Activated CD4-positive, alpha-beta T cell treated with anti-CD3 and anti-CD28 coated beads, Interleukin-2, amount 50 U/mL, for 24 hours (primary cell): ENCODE measurements at places on chromosomes 13 and 19.

DNA sequence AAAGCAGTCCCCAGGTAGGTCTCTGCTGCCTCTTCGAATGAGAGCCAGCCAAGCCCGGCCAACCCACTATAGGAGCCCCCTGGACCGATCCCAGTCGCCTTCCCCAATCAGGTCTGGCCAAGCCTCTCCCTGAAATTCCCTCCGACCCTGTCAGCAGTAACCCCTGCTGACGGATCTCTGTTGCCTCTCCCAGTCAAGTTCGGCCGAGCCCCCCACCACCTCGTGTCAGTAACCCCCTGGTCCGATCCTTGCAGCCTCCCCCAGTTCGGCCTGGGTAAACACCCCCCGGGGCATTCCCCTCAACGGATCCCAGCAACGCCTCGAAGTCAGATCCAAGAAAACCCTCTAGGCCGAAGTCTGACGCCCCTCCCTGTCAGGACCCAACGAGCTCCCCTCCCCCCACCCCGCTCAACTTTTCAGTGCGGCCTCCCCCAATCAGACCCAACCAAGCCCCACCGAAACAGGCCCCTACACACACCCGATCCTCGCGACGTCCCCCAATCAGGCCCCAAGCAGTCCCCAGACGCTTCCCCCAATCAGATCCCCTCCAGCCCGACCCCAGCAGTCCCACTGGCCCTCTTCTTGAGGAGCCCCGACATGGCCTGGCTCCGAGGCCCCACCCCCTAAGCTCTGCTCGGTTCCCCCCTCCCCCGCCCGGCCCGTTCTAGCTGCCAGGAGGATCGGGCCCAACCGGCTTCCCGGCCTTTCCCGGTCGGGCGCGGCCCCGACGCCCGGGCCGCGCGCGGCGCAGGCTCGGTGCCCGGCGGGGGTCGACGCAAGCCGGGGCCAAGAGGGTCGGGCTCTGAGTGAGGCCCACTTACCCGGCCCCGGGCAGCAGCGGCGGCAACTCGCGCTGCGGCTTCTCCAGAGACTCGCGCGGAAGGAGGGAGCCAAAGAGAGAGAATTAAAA lies 1.8 kb downstream of the TNPO2 start:
- peak; percentile 11 for DNase-seq

GRCh38 chr19:10766671-10767201 lies 48.9 kb downstream of the DNM2 start:
- no peak for DNase-seq

DNA sequence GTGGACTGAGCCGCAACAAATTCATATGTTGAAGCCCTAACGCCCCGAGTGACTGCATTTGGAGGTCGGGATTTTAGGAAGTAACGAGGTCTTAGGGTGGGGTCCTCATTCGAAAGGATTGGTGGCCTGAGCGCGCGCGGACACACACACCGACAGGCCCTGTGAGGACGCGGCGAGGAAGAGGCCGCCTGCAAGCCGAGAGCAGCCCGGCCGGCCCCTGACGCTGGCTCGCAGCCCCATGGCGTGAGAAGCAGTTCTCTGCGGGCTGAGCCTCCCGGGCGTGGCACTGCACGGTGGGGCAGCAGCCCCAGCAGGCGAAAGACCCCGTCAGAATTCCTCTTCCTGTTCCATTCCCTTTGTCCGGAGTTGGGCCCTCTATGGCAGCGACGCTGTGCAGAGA lies 131.2 kb downstream of the CRYL1 start:
- DNase-seq = no peak

GRCh38 chr19:19498255-19498991 lies 16.9 kb downstream of the TSSK6 start:
- no peak for DNase-seq

DNA sequence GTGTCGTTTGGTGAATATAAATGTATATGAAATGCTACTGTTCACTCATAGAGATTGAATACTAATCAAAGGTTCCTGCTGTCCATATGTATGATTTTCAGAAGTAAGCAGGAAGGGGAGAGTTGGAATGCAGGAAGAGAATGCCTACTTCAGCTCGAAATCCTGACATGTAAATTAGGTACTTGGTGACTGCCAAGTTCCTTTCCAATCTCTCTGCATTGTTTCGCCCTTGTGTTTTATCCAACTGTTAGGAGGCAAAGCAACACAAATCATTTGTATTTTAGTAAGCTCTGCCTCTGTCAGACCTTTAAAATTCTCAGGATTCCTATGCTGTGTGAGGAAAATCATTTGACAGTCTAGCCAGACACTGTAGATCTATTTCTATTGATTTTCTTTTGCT lies 9.0 kb downstream of the STARD13 start:
- no peak for DNase-seq

- no peak for DNase-seq
These were observed 6.3 kb upstream of the LILRB3 start for GRCh38 chr19:54229146-54229545.

DNA sequence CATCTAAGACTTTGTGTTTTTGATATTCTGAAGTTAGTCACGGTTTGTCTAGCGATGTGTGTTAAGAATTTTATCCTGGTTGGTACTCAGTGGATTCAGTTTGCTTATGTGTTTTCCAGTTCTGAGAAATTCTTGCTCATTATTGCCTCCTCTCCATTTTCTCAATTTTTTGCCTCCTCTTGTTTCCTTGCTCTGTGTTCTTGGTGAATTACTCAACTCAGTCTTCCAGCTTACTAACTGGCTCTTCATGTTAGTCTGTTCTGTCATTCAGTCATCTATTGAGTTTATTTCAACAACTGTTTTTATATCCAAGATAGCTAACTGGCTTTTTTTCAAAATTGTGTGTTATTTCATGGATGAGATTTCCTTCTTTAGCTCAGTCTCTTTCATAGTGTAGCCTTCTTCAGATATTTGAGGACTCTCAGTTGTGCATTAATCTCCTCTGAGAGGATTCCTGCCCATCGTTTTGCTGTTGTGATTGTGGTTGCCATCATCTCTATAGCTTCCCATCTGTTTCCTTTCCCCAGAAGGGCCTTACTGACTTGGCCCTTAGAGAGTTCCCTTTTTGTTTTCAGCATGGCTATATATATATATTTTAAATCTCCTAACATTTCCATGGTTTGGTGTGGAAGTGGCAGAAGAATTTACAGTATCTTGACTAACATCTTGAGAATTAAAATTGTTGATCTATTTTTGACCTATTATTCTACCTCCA lies 6.2 kb downstream of the SETDB2 start:
- DNase-seq = no peak

DNA sequence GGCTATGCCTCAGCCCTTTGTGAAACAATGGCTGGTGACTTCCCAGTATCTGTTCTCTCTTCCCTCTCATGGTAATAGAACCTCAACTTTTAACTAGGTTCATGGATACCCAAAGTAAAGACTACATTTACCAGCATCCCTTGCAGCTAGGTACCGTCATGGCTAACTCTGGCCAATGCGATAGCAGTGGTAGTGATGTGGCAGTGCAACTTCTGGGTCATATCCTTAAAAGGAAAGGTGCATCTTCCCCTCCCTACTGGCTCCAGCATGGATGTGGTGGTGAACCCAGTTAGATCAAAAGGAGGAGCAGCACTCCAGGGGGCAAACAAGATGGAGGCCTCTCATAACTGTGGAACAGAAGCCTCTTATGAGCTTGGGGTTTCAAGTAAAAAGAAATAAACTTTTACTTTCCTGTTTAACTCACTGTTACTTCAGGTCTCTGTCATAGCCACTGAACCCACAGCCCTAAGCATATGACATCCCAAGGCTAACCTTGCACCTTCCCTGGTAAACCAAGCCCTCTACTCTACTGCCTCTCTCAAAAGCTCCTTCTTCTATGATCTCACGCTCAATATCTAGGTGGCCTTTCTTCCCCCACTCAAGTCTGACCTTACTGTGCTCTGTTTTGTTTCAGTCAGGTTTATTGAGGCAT lies 104.4 kb downstream of the DOCK9 start:
- no peak for DNase-seq

DNA sequence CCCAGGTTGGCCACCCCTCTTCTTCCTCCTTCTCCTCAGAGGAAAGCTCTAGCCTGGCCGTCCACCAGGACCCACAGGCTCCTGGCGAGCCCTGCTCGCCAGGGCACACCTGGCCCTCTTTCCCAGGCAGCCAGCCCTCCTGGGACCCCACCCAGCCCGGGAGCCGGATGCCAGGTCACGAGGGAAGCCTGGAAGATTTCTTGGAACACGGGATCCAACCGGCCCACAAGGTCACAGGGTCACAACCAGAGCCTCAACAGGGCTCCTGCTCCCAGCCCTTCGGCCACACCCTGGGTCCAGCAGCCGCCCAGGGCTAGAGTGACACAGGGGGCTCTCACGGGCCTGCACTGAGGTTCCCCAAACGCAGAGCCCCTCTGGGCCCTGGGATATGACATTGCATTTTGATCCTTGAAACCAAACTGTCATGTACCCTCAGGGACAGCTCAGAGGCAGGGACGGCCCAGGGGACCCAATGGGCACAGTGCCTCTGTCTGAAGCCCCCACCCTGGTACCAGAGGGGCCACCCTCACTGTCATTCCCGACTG lies 5.5 kb downstream of the MKNK2 start:
- DNase-seq = no peak

GRCh38 chr19:32863841-32864240 lies 5.7 kb downstream of the SLC7A9 start:
- no peak for DNase-seq

- DNase-seq = no peak
These were observed 5.2 kb downstream of the ZNF564 start for GRCh38 chr19:12546068-12546467.

- DNase-seq = no peak
These were observed 448.4 kb upstream of the SLC10A2 start for GRCh38 chr13:103514619-103515018.

DNA sequence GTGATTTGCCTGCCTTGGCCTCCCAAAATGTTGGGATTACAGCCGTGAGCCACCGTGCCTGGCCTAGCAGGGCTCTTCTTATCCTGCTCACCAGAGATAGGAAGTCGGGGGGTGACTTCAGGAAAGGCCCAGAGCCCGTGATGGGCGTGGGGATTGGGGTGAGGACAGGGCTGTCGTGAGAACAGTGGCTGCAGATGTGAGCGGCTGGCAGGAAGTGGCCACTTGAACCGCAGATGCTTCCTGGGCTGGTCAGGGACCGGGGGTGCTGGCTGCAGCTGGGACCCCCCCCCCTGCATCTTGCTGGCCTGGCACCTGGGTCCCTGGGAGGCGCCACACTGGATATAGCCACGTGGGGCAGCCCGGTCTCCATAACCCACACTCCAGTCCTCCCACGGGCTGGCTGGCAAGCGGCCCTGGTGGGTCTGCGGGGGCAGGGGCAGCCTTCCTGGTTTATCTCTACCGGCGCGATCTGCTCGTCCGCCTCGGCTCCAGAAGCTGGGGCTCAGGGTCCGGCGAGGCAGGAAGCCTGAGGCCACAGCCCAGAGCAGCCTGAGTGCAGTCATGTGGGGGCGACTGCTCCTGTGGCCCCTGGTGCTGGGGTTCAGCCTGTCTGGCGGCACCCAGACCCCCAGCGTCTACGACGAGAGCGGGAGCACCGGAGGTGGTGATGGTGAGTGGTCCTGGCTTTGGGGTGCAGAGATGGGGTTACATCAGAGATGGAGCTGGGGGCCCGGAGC lies at the start of gene F2RL3:
Gene F2RL3 (plus strand): TSS at position 371 of the 737 bp plus-strand sequence. CDS start 191 bp downstream, at position 562.
- no peak for DNase-seq

DNA sequence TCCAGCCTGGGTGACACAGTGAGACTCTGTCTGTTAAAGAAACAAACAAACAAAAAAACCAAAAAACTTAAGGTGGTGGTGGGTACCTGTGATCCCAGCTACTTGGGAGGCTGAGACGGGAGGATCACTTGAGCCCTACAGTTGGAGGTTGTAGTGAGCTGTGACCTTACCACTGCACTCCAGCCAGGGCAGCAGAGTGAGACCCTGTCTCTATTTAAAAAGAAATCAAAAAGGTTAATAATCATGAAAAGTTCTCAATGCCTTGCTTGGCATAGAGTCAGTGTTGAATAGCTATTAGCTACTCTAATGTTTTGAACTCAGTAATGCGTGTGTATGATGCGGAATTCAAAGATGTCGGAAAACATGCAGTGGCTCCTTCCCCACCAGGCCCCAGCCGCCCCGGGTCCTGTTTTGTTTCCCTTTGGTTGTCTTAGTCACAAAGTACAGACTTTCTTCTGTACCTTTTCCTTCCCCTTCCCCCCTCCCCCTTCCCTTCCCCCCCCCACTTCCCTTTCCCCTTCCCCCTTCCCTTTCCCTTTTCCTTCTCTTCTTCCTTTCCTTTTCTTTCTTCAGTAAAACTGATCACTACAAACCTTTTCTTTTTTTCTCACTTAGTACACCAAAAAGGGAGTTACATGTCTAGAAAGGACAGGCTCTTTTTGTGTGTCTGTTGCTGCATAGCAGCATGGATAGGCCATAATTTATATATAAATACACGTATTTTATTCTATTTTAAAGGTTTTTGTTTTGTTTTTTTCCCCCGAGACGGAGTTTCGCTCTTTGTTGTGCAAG lies 35.2 kb downstream of the DNM2 start:
- no peak for DNase-seq

GRCh38 chr19:1113030-1113985 lies 9.5 kb downstream of the GPX4 start:
- DNase-seq = peak; percentile 60

- DNase-seq = no peak
These were observed 187.9 kb downstream of the KATNAL1 start for GRCh38 chr13:30119476-30119875.

DNA sequence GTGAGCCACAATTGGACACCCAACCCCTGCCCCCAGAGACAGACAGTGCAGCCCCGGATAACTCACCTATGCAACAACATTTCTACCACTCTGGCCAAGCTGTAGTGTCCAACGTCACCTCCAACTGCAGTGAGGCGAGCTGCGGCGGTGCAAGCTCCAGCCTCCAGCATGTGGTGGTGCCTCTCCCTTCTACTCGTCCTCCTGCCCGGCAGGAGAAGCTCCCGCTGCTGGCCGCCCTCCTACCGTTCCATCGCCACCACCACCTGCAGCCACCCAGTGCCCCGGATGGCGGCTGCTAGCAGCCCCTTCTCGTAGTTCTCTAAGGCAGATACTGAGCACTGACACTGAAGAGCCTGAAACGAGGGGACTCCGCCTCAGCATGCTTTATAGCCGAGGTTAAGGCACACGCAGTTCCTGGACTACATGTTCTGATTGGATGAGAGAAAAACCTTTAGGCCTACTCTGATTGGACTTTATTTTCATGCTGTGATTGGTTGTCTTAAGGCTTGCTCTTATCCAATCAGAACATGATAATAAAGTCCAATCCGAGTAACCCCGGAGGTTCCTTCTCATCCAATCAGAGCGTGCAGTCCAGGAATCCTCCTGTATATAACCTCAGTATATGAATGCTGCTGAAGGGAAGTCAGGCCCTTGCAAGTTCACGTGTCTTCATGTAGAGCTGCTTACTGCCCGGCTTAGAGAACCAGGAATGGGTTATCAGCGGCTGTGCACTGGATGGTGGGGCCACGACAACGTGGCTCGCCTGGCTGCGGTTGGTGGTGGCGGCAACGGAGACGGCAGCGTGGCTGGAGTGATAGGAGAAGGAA lies 63.5 kb downstream of the TUBA3C start:
- no peak for DNase-seq

- DNase-seq = no peak
These were observed 788.4 kb upstream of the PRR20A start for GRCh38 chr13:56352361-56352760.
